ENCODE measurements at places on chromosomes 2 and 18.

- no peak for DNase-seq
Measured at GRCh38 chr2:45786836-45787357, 135.4 kb downstream of the PRKCE start.

DNA sequence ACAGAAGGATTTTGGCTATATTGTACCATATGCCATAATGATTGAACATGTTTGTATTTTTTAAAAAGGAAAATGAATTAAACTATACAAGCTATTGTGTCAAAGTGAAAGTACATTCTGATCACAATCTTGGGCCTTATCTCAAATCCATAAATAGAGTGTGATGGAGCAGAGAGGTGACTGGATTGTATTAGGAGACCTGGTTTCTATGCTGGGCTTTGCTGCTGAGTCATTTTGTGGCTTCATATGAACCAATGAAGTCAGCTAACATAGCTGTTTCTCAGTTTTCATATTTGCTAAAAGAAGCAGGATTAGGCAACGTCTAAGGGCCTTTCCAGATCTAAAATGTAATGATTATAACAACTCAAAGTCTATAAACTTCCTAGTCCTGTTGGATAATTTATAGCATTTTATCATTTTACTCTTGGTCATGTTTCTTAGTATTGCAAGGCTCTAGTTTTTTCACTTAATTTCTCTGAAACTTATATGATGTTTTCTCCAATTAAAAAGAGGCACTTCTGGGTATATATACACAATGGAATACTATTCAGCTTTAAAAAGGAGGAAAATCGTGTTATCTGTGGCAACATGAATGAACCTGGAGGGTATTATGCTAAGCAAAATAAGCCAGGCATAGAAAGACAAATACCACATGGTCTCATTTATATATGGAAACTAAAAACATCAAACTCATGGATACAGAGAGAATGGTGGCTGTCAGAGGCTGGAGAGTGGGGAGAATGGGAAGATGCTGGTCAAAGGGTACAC lies 112.3 kb downstream of the MEP1B start:
- no peak for DNase-seq

DNA sequence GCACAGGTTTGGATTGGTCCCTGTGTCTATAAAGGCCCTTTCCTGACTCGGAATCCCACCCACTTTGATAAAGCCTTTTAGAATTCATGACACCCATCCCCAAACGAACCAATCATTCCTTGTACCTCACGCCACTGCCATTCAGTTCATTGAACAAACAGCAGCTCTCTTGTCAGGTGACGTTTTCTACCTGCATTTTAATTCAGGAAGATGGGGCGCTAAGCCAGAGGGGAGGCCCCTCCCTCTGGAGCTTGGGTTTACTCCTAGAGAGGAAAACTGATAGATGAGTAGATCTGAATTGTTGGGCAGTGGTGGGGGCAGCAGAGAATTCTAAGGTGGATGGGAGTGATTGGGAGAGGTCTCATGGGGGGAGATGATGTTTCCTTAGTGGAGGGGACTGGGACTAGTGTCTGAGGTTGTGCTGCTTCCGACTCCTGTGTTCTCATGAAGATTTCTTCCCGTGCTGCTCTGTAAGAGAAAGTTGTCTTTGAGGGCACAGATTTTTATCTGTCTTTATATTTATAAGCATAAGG lies 9.6 kb downstream of the RRM2 start:
- DNase-seq, result no peak

DNA sequence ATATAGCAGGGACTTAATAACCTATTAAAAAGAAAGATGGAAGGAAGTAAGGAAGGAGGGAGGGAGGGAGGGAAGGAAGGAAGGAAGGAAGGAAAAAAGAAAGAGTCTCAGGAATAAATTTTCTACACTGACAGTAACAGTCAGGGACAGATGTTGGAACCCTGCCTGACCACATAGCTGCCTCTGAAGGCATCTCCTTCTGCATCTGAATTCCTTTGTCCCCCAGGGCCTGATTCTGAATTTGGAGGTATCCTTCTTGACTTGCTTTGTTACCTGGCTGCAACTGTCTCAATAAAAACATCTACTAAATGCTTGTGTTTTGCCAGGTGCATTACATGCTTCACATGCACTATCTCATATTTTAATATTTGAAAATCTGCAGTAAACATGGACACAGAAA lies 17.4 kb upstream of the LRATD1 start:
- DNase-seq, result no peak

DNA sequence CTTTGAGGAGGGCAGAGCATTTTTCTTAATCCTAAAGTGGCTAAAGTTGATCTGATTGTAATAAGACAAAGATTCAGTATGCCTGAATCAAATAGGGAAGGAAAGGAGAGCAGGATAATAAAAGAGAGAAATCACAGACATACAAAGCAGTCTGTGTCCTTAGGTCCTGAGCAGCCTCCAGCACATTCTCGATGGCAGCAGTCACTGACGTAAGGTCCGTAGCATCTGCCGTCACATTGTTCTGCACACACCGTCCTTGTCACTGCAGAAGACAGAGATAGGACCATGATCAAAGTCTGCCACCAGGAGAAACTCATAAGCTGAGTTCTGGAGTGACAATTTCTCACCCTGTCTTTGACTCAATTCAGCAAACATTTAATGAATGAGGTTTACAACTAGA lies 813.7 kb downstream of the ERBB4 start:
- peak; percentile 69 for DNase-seq

DNA sequence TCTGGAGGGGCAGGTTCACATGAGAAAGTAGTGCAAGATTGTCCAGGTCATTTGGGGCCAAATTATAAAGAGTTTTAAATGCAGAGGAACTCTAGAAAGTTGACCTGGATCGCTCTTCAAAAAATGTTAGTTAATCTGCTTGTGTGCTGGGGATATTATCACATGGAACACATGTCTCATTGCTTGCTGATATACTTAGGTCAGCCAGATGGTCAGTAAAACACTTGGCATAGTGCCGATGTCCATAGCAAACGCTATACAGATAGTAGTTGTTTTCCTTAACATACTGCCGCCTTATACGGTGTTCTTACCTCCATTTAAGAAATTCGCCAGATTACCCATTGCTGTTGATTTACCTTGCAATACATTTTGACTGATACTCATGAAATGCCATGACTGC lies 103.4 kb upstream of the CWC22 start:
- no peak for DNase-seq

GRCh38 chr2:163182764-163183354 lies 344.3 kb upstream of the KCNH7 start:
- DNase-seq, result peak; percentile 18

DNA sequence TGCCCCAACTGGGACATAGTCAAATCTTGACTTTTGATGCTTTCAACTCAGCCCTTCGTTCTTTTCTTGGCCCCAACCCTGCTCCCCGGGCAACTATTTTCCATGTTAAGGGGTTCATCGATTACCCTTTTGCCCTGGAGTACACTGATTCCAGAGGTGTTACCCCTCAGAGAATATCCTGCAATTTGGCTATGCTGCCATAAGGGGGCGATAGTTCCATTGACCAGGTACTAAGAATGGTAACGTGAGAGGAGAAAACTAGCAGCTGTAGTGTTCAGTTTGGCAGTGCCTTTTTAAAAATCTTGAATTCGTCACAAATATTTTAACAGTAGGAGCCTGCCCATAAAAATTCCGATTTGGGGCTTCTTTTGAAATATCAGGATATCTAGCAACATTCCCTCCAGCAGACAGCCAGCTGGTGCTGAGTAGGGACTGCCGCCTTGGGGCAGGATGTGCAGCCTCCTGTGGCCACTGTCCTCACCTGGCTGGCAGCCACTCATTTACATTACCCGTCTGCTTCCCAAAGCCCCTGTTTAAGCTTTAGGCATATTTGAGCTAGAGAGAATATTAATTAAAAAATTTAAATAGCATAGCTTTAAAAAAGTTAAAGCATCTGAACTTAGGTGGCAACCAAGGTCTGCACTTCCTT lies 146.3 kb upstream of the SKOR2 start:
- no peak for DNase-seq

DNA sequence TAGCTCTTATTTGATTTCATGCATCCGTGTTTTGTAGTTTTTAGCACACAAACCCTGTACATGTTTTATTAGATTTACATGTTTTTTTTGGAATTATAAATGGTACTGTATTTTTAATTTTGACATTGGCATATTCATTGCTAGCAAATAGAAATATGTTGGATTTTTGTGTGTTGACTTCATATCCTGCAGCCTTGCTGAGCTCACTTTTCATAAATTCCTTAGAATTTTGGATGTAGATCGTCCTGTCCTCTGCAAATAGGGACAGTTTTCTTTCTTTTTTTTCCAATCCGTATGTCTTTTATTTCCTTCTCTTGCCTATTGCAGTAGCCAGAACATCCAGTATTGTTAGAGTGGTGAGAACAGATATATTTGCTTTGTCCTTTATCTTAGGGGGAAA lies 46.7 kb upstream of the GPR17 start:
- DNase-seq, result no peak

DNA sequence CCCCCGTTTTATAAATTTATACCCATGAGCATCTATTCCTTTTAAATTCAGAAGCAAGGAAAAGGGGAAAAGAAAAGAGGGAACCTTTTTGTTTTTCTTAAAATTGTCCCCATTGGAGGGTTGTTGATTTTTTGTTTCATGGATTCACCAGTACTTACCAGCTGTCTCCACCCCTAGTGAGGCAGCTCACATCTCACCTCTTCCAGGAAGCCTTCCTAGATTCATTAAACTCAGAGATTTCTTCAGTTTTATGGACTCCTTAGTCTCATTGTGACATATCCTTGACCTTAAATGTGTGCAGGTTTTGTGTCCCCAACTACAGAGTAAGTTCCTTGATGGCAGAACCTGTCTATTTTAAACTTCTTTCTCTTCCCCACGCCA lies 35.9 kb downstream of the EFR3B start:
- no peak for DNase-seq

GRCh38 chr2:86488561-86489250 lies 47.5 kb downstream of the KDM3A start:
- no peak for DNase-seq

GRCh38 chr2:9758741-9759140 lies 84.5 kb upstream of the TAF1B start:
- DNase-seq, result no peak

- no peak for DNase-seq
Measured at GRCh38 chr2:192060161-192060560, 134.6 kb downstream of the TMEFF2 start.

GRCh38 chr2:236889791-236890704 lies 195.6 kb upstream of the COPS8 start:
- DNase-seq, result no peak

GRCh38 chr2:112150447-112150846 lies 12.3 kb downstream of the FBLN7 start:
- DNase-seq, result no peak

DNA sequence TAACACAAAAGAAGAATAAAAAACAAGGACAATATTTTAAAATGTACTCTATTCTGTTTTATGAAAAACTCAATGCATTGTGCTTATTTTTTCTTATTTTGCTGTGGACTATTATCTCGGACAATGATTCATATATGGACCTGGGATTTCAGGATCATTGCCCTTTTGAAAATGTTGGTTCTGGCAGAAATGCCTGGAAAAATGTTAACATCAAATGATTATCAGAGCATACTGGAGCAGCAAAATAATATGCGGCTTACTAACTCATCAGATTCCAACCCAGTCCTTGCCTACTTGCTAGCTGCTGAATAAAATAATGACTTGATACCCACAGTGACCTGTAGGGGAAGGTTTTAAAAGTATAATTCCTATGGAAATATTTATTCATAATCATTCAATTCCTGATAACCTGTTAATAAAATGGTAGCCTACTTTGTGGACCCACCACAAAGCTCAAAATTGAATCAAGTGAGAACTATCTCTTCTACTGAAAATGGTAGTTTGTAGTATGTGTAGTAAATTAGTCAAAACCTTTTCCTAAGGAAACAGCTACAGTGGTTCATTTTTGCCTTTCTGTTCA lies 117.4 kb downstream of the NEB start:
- DNase-seq, result no peak

DNA sequence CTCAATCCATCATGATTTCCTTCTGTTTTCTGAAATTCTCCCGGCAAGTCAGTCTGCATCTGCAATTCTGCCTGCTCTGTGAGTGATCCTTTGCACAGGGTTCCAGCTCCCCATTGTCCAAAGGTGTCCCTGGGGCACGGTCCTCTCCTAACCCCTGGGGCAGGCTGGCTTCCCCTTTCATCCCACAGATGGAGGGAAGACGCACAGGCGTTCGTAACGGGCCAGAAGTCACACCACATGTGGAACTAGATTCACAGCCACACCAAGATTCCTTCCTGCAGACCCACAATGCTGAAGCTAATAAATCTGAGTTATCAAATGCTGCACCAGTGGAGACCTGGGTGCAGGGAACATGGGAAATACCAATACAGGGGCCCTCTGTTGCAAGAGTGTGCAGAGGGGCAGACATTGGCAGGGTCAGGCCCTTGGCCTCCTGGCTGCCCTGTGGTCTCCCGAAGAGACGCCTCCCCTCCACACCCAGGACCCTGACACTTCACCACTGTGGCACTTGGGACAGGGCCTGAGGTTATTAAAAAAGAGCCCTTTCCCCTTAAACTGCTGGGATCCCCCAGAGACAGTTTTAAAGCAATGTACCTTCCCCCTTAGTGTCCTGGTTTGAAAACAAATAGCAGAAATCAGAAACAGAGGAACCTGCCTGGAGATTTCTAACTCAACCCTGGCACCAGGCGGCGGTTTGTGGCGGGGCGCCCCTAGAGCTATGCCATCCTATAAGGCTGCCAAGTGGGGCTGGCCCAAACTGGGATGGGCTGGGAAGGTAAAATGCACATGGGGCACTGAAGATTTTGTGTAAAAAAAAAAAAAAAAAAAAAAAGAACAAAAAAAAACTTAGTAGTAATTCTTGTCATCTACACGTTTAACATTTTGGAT lies 15.4 kb downstream of the ZNF516 start:
- DNase-seq, result no peak

- DNase-seq, result peak; percentile 68
Measured at GRCh38 chr2:26401739-26402541, at the start of gene DRC1. Gene DRC1 (plus strand): TSS chr2:26401920. CDS start chr2:26401990, 70 bp downstream.

GRCh38 chr2:43848214-43848613 lies 9.4 kb downstream of the ABCG8 start:
- no peak for DNase-seq

- no peak for DNase-seq
Measured at GRCh38 chr18:37691162-37691561, 125.6 kb upstream of the CELF4 start.

- DNase-seq, result no peak
Measured at GRCh38 chr2:212832211-212833195, 293.9 kb upstream of the ERBB4 start.

DNA sequence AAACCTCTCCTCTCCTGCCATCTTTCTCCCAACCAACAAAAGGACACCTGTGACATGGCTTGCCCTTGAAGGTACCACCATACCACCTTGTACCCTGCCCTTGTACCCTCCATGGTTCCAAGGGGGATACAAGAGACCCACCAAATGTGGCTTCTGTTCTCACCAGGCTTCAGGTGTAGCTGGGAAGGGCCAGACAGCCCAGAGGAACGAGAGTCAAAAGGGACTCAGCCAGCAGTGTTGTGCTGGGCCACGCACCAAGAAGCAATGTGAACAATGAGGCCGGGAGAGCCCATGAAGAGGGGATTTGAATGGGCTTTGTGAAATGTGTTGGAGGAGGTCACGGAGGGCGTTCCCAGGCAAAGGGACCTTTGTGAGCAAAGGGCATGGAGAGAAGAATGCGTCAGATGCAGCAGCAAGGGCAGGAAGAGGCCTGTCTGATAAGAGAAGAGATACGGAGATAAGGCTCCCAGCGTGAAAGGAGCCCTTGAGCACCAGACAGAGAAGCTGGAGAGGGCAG lies 48.6 kb downstream of the PLB1 start:
- DNase-seq, result no peak

Data from Ammon's horn (tissue), 1 donor.